Midbrain (tissue), 1 donor: ENCODE measurements at places on chromosomes 3 and 15.

- peak; percentile 23 for DNase-seq
Observed at GRCh38 chr3:23071758-23072157, 131.4 kb upstream of the UBE2E2 start.

DNA sequence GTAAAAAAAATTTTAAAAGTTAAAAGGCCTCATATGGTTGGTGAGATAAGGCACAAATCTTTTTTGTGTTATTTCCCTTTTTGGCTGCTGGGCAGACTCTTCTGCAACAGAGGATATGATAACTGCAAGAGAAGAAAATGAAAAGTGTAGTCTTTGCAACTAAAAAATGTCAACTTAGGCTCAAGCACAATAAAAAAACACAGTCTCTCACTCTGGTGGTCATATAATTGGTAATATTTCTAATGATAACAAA, 15.4 kb downstream of the COMMD2 start:
- DNase-seq = no peak

DNA sequence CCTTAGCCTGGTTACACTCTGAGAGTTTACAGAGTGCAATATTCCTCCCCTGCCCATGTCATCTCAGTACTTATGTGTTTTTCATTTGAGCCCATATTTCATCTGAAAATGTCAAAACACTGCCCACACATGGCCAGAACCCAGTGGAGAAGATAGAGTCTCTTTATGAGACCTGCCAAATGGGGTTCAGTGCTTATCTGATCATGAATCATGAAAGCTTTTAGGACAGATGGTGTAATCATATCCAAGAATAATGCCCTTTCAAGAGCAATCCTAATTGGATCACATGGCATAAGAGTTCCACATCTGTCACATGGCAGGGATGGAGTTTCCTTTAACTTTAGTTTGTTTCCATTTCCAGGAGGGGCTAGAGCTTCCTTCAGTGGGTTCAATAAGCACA, 77.2 kb upstream of the AGBL1 start:
- DNase-seq = no peak

GRCh38 chr3:72185549-72186399, 400.8 kb upstream of the PROK2 start:
- no peak for DNase-seq
